Left ventricle myocardium inferior (tissue), 1 donor: ENCODE measurements at places on chromosomes 16 and 17. TPM values are rescaled to one million over a fixed set of nuclear protein-coding genes. Genes with fewer than 3 reads are reported as not detected.

The CD7 gene
- 0.47 TPM for total RNA-seq

DNA sequence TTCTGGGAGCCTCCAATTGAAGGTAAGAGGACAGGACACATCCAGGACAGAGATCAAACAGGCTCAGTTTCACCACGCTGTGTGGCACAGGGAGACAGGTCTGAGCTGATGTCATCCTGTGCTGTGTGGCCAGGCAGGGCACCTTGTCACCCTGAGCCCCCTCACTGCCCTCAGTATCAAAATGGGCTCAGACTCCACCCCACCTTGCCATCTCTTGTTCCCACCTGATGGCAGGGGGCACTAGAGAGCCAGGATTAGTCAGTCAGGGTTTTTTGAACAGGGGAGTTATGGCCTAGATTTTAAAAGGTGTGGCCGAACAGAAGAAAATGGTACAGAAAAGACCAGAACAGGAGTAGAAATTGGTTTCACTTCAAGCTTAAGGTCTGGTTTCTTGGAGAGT lies 2.6 kb downstream of the KAT2A start:
- H3K36me3 ChIP-seq, result peaks cover 43% of the 10 kb centered on the region
- no peak overlapping the region for H3K4me3 ChIP-seq
- no peaks in the 10 kb centered on the region for H3K27me3 ChIP-seq
- peaks cover 42% of the 10 kb centered on the region for H3K4me1 ChIP-seq
- H3K27ac ChIP-seq, result no peak overlapping the region

GRCh38 chr17:61317779-61318178 lies 81.9 kb upstream of the TBX2 start:
- DNase-seq, result no peak
- H3K4me1 ChIP-seq, result peaks cover 36% of the 10 kb centered on the region
- H3K4me3 ChIP-seq, result no peak overlapping the region
- no peak overlapping the region for H3K27ac ChIP-seq

DNA sequence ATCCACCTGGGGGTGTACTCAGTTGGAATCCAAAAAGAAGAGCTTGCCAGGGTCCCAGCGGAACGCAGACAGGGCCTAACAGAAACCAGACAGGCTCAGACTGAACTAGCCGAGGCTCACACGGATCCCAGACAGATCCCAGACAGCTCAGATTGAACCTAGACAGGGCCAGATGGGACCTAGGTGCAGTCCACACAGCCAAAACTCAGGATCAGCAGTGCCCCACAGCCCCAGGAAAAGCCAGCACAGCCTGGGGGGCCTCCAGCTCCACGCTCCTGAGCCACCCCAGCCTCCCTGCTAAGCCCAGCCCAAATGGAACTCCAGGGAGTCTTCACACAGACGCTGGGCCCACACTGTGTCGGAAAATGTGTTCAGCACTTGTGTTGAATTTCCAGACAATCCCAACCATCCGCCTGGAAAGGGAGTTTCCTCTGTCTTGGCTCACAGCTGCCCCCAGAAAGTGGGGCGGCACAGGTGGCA lies 7.5 kb downstream of the STX1B start:
- peaks cover 24% of the 10 kb centered on the region for H3K27me3 ChIP-seq
- H3K27ac ChIP-seq, result no peak overlapping the region
- DNase-seq, result no peak
- peaks cover 5% of the 10 kb centered on the region for H3K4me1 ChIP-seq

DNA sequence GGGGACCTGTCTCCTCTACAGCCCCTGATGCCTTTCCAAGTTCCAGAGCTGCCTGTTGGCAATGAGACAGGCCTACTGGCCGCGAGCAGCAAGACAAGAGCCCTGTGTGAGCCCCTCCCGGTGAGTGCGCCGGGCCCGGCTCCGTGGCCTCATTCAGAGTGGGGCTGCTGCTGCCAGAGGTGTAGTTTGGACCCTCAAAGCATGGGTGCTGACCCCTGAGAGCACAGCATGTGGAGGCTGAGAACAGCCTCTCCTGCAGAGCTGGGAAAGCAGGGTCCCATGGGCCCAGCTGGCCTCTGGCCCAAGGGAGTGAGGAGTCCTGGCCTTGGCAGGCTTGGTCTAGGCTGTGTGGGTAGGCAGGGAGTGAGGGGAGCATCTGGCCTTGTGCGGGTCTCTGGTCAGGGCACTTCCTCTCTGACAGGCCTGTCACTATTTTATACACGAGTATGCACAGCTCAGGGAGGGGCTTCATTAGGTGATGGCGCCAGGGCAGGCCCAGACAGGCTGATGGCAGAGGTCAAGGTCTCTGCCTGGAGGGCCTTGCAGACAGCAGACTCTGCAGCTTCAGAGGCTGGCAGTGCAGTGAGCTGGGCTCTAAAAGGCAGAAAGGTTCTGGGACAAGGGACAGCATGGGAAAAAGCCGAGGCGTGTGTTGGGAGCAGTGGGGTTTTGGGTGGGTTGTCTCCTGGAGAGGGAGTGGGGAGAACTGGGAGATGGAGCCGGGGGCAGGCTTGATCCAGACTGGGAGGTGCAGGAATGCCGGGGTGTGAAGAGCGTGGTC lies 43.4 kb downstream of the ADCY7 start:
- DNase-seq, result no peak
- peaks cover 7% of the 10 kb centered on the region for H3K27me3 ChIP-seq
- no peak overlapping the region for H3K4me3 ChIP-seq
- H3K27ac ChIP-seq, result no peak overlapping the region

- H3K27me3 ChIP-seq, result peaks cover 6% of the 10 kb centered on the region
- H3K4me1 ChIP-seq, result no peaks in the 10 kb centered on the region
- no peak overlapping the region for H3K4me3 ChIP-seq
- H3K36me3 ChIP-seq, result no peaks in the 10 kb centered on the region
- no peak overlapping the region for H3K27ac ChIP-seq
- DNase-seq, result no peak
These were observed 56.3 kb downstream of the SLFN5 start for GRCh38 chr17:35299135-35299534.

DNA sequence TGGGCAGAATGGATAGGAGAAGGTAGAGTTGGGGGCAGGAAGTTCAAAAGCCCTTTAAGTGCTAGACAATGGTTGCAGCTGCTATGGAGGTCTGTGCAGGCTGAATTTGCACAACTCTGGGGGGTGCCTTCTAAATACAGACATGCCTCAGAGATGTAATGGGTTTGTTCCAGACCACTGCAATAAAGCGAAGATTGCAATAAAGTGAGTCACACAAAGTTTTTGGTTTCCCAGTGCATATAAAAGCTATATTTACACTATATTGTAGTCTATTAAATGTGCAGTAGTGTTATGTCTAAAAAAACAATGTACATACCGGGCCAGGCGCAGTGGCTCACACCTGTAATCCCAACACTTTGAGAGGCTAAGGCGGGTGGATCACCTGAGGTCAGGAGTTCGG lies 60.5 kb upstream of the MYOCD start:
- no peak for DNase-seq
- H3K36me3 ChIP-seq, result no peaks in the 10 kb centered on the region
- no peak overlapping the region for H3K4me3 ChIP-seq

DNA sequence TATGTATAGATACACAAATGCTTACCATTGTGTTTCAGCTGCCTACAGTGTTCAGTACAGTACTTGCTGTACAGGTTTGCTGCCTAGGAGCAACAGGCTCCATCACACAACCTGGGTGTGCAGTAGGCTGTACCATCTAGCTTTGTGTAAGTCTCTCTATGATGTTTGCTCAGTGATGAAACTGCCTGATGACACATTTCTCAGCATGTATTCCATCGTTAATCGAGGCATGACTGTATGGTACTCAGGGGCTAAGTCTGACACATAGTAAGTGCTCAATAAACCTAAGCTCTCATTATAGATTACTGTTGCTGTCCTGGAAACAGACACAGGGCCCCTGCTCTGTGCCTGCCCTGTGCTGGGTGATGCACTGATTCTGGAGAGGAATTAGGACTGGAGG lies 18.1 kb downstream of the KCNJ12 start:
- no peak overlapping the region for H3K4me3 ChIP-seq
- H3K4me1 ChIP-seq, result peaks cover 16% of the 10 kb centered on the region
- DNase-seq, result no peak
- H3K27me3 ChIP-seq, result no peaks in the 10 kb centered on the region
- H3K36me3 ChIP-seq, result no peaks in the 10 kb centered on the region
- no peak overlapping the region for H3K27ac ChIP-seq

- DNase-seq, result no peak
- H3K4me3 ChIP-seq, result no peak overlapping the region
- no peaks in the 10 kb centered on the region for H3K36me3 ChIP-seq
- peaks cover 10% of the 10 kb centered on the region for H3K27me3 ChIP-seq
- H3K27ac ChIP-seq, result no peak overlapping the region
These were observed 42.5 kb downstream of the MYH3 start for GRCh38 chr17:10614536-10615155.

DNA sequence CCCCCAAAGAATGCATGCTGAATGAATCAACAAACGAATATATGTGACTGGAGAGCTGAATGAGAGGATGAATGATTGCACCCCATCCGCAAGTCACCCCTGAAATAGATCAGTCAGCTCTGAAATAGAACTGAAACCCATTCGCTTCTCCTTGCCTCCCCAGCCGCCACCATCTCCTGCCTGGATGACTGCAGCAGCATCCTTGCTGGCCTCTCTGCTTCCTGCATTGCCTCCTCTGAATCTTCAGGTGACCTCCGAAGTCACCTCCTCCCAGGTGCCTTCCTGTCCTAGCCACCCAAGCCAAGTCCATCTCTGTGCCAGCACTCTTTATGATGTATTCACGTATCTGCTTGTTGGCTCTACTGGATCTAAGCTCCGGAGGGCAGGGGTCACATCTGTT lies 288.3 kb downstream of the CPPED1 start:
- H3K27ac ChIP-seq, result no peak overlapping the region
- H3K4me1 ChIP-seq, result peaks cover 29% of the 10 kb centered on the region
- DNase-seq, result no peak
- no peak overlapping the region for H3K4me3 ChIP-seq

DNA sequence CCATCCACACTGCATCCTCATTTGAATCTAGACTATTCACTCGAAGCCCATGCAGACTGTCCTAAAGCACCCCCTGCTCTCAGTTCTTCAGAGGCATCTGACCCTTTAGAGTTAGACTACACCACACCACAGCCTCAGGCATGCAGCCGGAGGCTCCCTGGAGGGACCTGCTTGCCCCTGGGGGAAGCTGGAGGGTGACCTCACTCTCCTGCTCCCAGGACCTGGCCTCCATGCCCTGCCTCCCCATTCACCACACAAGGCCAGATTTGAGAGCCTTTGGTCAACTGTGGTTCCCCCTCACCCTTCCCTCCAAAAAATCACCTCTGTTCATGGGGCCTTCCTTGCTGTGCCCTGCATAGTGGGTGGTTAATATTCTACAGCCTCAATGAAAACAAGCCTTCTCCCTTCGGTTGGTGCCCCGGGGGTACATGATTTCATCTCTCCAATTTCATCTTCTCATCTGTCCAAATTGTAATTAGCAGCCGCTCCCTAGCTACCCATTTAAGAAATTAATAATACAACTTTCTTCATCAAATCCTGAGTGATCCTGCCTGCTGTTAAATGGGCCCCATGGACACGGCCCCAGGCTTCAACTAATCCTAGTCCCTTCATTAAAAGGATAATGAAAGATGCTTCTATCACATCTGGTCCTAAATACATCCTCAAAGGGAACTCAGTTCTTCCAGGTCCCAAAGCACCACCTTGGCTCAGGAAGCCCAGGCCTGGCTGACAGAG lies 24.4 kb downstream of the ABCC12 start:
- peaks cover 32% of the 10 kb centered on the region for H3K4me1 ChIP-seq
- H3K27ac ChIP-seq, result no peak overlapping the region
- DNase-seq, result no peak
- no peaks in the 10 kb centered on the region for H3K27me3 ChIP-seq
- H3K36me3 ChIP-seq, result no peaks in the 10 kb centered on the region

GRCh38 chr17:45048795-45049563 lies 2.5 kb downstream of the DCAKD start:
- H3K4me3 ChIP-seq, result no peak overlapping the region
- H3K27ac ChIP-seq, result no peak overlapping the region
- H3K4me1 ChIP-seq, result peaks cover 40% of the 10 kb centered on the region
- DNase-seq, result no peak

GRCh38 chr17:83185023-83186002 lies 105.9 kb downstream of the METRNL start:
- no peak overlapping the region for H3K27ac ChIP-seq
- no peak overlapping the region for H3K4me3 ChIP-seq
- H3K27me3 ChIP-seq, result no peaks in the 10 kb centered on the region

The WNT9B gene
- total RNA-seq, result 0.85 TPM

The KLHL11 gene
- total RNA-seq, result 3.5 TPM

The MYH11 gene
- total RNA-seq, result 15.6 TPM

The KRT33A gene
- total RNA-seq, result not detected

DNA sequence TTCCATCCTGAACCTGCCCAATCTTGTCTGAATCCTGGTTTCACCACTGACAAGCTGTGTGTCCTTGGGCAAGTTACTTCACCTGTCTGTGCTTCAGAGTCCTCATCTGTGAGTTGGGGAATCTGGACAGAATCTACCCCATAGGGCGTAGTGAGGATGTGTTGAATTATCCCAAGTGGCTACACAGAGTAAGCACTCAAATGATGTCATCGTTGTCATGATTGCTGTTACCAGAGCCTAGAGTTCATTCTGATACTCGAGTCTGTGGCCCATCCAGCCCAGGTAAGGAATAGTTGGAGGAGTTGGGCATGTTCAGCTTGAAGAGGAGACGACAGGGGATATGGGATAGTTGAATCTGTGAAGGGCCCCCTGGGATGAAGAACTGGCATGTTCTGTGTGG lies 45.9 kb downstream of the MAPT start:
- peaks cover 40% of the 10 kb centered on the region for H3K4me1 ChIP-seq
- H3K27me3 ChIP-seq, result no peaks in the 10 kb centered on the region
- no peaks in the 10 kb centered on the region for H3K36me3 ChIP-seq
- no peak for DNase-seq

The KRTAP1-5 gene
- total RNA-seq, result not detected

- H3K4me1 ChIP-seq, result peaks cover 66% of the 10 kb centered on the region
- no peaks in the 10 kb centered on the region for H3K36me3 ChIP-seq
- no peak overlapping the region for H3K27ac ChIP-seq
These were observed 200.2 kb downstream of the CCDC182 start for GRCh38 chr17:57544834-57545463.

- H3K27me3 ChIP-seq, result no peaks in the 10 kb centered on the region
- no peaks in the 10 kb centered on the region for H3K4me1 ChIP-seq
- no peak overlapping the region for H3K4me3 ChIP-seq
- no peak for DNase-seq
- H3K36me3 ChIP-seq, result no peaks in the 10 kb centered on the region
These were observed 19.3 kb downstream of the SPECC1 start for GRCh38 chr17:20028443-20028842.

The NPIPB2 gene
- total RNA-seq, result 0.77 TPM

DNA sequence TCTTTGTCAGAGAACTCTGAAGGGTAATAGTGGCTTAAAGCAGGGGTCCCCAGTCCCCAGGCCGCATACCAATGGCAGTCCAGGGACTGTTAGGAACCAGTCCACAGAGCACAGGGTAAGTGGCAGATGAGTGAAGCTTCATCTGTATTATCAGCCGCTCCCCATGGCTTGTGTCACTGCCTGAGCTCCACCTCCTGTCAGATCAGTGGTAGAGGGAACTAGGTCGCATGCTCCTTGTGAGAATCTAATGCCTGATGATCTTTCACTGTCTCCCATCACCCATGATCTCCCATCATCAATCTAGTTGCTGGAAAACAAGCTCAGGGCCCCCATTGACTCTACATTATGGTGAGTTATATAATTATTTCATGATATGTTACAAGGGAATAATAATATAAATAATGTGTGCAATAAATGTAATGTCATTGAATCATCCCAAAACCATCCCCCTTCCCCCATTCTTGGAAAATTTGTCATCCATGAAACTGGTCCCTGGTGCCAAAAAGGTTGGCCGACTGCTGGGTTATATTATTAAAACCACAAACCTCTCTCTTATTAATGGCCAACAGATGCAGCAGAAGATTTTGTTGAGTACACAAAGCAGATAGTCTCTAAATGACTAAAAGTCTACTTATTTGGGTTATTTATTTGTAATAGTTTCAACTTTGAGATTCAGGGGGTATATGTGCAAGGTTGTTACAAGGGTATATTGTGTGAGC lies 782.7 kb downstream of the CDH11 start:
- no peaks in the 10 kb centered on the region for H3K36me3 ChIP-seq
- no peaks in the 10 kb centered on the region for H3K27me3 ChIP-seq
- H3K4me1 ChIP-seq, result no peaks in the 10 kb centered on the region
- H3K4me3 ChIP-seq, result no peak overlapping the region
- H3K27ac ChIP-seq, result no peak overlapping the region
- DNase-seq, result no peak
